GM13976 (cell line): ENCODE measurements at places on chromosomes 5 and 9.
A peak's percentile ranks its signal among the peaks of the same experiment; 100 is the strongest.

DNA sequence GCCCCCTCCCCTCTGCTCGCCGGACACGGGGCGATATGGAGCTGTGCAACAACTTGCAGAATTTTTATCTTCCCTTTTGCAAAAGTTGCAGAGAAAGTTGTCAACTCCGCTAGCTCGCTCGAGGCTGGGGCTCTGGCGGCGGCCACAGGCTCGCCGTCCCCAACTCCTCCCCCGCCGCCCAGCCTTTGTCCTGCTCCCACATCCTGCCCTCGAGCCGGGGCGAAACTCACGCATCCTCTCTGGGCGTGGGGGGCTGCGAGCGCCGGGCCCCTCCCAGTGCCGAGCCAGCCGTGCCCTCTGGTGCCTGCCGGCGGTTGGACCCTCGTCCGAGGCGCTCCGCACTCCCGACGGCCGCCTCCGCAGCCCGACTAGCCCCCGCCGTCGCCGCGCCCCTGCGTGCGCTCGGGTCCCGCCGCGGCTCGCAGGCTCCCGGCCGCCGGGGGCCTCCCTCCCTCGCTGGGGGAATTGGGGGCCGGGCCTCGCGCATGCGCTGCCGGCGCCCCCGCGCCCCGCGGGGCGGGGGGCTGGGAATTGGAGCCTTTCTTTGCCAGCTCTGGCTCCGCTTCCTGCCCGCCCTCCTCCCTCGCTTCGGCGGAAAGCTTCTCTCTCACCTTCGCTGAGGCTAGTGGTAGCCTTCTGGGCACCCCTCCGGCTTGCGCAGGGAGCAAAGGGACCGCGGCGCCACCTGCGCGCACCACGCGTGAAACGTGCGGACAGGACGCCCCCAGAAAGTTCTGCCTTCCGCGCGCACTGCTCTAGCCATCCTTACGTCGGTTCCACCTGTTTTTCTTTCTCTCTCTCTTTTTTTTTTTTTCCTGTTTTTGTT is at the start of gene CCNJL:
CCNJL (minus strand) TSS at position 431 of the 826 bp plus-strand sequence. CDS start 641 bp downstream, outside the sequence.
- DNase-seq = peak; percentile 79

DNA sequence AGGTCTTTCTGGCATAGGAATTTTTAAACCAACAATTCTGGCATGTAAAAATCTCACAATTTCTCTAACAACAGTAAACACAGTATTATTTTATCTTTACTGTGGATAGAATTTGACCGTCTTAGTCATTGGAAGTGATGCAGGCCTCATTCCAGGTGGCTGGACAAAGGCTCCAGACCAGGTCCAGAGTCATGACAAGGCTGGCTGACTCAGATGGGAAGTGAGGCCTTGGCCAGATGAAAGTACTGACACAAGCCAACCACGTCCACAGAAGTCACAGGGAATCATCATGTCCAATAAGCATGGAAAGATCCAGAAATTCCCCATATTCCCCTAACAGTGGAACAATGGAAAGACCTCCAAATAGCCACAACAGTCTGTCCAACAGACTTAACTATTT is 12.4 kb downstream of the SPOCK1 start:
- DNase-seq = no peak

DNA sequence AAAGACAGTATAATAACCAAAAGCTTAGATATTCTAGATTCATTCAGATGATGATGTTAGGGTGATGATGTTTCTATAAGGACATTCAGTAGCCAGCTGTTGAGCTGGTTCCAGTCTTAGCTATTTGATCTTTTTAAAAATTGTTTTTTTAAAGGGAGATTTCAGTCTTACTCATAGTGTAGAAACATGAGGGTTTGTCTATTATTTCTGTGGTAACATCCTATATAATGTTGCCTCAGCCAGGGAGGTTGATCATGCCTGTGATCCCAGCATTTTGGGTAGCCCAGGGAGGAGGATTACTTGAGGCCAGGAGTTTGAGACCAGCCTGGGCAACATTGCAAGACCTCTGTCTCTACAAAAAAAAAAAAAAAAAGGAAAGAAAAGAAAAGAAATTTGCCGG is 167.8 kb downstream of the DOCK2 start:
- DNase-seq = no peak

DNA sequence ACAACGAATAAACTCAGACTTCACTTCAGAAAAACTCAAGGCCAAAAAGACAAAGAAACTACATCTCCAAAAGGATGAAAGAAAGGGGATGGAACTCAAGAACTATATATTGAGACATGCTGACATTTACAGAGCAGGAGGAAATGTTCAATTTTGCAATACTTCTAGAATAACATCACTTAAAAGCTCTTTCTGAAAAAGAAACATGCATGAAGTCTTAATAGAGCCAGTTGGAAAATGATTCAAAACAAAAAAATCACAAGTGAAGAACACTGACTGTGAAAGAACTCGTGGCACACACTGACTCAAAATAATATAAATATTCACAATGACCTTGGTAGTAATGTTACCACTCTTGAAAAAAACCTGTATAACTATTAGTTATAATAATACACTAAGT is 267.8 kb upstream of the NREP start:
- no peak for DNase-seq

DNA sequence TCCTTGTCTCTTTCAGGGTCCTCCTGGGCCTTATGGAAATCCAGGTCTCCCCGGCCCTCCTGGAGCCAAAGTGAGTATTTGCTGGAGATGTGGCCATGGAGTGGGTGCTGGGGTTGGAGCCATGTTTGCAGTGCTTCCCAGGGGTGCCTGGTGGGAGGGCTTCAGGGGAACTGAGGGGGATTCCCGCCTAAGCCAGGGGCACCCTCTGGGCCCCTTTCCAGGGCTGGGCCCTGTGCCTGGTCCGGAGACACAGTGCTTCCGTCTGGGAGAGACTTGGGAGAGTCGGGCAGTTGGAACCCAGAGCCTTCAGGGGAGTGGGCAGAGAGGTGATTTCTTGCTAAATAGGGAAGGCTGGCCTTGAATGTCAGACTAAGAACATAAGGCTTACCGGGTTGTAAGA is 27.7 kb downstream of the COL27A1 start:
- no peak for DNase-seq

DNA sequence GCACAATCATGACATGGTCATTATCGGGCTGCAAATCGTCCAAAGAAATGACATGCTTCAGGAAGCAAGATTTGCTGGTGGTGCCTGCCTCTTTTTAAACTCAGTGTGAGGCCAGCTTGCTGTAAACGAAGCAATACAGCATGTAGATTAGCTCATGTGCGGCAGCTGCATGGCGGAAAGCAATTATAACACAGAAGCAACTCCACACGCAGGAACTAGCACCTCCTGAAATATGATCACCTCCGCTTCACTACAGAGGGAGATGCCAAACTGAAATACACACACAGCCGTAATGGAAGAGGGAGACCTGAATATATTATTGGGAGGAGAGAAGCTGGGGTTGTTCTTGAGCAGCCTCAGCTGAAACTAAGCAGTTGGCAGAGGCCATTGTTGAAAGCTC is 312.5 kb downstream of the PSAT1 start:
- no peak for DNase-seq

DNA sequence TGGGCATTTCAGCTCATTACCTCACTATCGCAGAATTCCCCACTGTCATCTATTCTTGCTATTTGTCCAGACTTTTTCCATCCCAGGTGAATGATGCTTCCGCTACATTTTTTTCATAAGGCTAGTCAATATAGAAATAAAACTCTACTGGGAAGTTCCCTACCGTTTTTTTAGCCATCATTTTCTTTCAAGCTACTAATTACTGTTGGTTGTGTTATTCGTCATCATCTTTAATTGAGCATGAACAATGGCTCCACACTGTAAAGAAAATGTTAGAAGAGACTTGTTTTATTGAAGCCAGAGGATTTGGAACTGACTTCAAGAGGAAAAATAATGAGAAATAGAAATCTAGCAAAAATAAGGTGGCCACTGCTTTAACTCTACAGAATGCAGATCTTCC is 265.0 kb downstream of the ZNF608 start:
- no peak for DNase-seq

DNA sequence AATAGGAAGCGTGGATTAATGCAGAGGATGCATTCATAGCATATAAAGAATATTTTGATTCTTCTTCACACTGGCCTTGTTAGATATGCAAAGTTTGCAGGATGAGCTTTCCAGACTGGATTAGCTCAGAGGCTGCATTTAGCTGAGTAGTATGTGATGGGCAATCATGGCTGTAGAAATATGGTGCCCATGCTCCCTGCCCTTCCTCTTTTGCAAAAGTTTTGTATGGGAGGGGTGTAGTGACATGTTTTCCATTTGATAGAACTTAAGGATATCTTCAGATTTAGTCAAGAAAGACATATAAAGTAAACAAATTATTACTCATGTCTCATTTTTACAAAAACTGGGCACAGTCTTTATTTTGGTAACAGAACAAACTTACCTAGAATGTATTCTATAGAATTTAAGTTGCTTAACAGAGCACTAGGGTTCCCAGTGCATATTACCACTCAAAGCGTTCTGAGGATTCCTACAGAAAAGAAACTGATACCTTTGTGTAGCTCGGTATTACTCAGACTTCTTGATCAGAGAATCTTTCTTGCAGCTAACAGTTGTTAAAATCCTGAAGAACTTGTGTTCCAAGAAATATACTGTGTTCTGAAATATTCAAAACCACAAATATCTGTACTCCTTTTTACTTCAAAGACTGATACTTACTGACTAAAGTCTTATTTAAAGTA is 9.8 kb downstream of the GTF3C4 start:
- DNase-seq = no peak

DNA sequence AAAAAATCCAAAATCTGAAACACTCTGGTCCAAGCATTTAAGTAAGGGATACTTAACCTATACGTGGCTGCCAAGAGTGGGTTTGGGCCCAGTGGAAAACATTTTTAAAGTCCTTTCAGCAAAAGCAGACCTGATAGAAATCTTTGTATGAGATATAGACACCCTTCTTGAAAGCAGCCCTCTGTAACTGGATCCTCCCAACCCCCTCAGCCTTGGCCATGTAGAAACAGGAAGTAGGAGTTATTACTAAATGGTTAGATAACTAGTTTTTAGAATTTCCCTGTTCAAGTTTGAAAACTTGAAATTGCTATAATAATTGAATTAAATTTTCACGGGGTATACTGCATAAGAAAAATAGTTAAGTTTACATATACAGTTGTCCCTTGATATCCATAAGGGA is 111.3 kb upstream of the PCA3 start:
- no peak for DNase-seq

DNA sequence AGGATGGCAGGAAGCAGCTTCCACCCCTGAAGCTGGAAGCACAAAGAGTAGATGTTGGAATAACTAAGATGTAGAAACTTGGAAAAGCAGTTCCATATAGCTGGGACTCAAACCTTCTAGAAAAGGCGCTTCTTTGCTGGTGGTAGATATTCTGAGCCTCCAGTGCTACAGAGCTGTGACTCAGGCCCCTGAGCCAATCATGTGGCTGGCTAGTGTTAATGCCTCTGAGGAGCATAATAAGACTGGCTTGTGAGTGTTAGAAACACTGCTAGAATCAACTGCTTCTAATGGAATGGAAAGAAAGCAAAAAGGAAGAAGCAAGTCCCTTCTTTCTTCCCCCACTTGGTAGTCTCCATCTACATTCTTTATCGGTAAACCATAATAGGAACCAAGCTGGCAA is 234.2 kb upstream of the DMAC1 start:
- no peak for DNase-seq

DNA sequence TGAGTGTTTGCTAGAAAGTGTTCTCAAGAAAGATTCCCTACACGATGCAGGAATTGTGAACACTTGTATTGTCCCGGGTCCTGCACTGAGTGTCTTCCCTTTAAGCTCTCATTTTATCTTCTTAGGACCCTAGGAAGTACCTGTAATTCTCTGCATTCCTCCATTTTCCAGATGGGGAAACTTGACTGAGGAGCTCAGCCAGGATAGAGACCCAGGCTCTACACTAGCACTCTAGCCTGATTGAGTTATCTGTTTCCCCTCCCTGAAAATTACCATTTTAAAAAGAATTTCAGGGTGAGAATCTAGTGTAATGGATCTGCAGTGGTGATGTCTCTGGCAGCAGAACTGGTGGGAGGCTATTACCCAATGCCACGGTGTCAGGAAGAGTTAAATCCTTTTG is 453.9 kb downstream of the KDM4C start:
- no peak for DNase-seq

DNA sequence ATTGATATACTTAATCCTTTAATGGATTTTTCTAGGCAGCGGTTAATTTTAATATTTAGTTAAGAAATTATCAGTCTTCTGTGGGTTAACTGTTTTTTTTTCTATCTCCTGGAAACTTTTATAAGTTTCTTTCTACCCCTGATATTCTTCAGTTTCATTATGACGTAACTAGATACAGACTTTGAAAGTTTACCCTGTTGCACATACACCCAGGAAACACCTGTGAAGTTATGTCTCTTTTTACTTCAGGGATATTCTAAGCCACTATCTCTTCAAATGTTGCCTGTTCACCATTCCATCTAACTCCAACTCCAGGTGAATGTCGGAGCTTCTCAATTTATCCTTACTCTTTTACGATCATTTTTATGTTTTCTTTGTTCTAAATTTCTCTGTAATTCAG is 329.0 kb downstream of the ICE1 start:
- peak; percentile 24 for DNase-seq

DNA sequence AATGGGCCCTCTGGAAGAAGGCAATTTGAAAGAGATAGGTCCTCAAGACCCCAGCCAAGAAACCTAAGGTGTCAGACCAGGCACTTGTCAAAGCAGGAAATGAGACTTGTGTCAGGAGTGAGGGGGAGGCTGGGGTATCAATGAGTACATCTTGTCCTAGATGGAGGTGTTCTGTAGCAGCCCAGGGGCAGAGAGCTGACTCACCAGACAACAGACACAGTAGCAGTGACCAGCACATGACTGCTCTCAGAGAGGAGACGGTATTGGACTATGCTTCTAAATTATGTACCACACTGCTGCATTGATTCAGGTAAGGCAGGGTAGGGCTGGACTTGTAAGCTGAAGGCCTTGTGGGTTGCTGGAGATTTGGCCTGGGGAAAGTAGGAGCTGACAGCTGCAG is 551.2 kb upstream of the KLF4 start:
- no peak for DNase-seq

- no peak for DNase-seq
Observed at GRCh38 chr9:15293804-15294316, 13.2 kb downstream of the TTC39B start.

GRCh38 chr9:25702536-25702935 is 24.3 kb upstream of the TUSC1 start:
- DNase-seq = no peak

GRCh38 chr9:70532716-70533115 is 118.3 kb upstream of the KLF9 start:
- no peak for DNase-seq
